Heart left ventricle (tissue), 16 donors: ENCODE measurements at places on chromosomes 7 and 10. TPM values are rescaled to one million over a fixed set of nuclear protein-coding genes. Genes with fewer than 3 reads are reported as not detected.

GRCh38 chr10:132595854-132596253, 58.3 kb downstream of the INPP5A start:
- no peak for DNase-seq

DNA sequence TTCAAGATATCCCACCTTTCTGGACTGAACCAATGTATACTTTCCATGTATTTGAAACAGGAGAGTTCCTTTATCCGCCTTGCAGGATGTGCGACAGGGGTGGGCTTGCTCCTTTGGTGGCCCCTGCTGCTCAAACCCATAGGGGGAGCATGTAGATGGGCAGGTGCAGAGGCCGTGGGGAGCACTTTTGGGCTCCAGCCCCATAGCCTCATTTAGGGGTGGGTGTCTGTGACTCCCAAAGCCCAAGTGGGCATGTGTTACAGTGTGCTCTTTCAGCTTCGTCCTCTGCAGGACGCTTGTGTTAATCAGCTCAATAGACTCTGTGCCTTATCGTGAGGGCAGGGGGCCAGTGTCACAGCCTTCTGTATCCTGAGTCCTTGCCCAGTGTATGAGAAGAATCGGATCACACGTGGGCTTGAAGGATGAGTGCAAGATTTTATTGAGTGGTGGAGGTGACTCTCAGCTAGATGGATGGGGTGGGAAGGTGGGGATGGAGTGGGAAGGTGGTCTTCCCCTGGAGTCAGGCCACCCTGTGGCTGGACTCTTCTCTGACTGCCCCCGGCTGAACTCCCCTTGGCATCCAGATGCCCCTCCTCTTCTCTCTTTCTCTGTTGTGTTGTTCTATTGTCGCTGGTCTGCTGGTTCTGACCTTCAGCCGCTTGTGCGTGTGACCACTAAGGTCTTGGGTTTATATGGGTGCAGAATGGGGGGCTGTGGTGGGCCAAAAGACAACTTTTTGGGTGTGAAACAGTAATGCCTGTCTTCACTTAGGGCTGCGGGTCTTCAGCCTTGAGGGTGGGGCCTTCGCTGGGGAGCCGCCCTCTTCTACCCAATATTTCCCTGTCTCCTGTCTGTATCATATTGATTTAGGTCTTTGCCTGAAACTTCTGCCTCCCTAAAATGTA, 262.2 kb downstream of the GLRX3 start:
- no peak for DNase-seq

Gene ARID5B
- total RNA-seq, result 29.9 TPM

GRCh38 chr10:90352288-90352687, 505.6 kb downstream of the HTR7 start:
- DNase-seq, result no peak

Gene GALNT17
- 63.3 TPM for total RNA-seq

Gene MUC12
- total RNA-seq, result not detected

DNA sequence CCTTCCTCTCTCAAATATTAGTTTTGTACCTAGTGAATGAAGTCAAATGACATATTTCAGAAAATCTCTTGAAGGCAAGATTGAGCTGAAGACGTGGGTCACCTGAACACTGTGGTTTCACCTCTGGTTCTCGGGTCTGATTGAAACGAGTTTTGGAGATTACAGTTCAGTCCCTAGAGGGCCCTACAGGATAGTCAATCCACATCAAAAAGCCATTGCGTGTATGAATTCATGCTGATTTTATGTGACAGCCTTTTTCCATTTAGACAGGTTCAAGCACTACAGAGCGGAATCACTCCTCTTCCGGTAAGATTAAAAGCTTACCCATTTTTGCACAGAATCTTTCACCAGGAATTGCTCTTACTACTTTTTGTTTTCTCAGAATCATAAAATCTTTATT, 62.2 kb downstream of the VIM start:
- DNase-seq, result no peak

Gene OR9A4
- total RNA-seq, result not detected

Gene C10orf62
- 0.50 TPM for total RNA-seq

GRCh38 chr10:117938104-117938503, 108.6 kb downstream of the RAB11FIP2 start:
- DNase-seq, result no peak

Gene TUBAL3
- 0.91 TPM for total RNA-seq

Gene METTL27
- total RNA-seq, result 0.30 TPM

Gene CCDC201
- not detected for total RNA-seq

DNA sequence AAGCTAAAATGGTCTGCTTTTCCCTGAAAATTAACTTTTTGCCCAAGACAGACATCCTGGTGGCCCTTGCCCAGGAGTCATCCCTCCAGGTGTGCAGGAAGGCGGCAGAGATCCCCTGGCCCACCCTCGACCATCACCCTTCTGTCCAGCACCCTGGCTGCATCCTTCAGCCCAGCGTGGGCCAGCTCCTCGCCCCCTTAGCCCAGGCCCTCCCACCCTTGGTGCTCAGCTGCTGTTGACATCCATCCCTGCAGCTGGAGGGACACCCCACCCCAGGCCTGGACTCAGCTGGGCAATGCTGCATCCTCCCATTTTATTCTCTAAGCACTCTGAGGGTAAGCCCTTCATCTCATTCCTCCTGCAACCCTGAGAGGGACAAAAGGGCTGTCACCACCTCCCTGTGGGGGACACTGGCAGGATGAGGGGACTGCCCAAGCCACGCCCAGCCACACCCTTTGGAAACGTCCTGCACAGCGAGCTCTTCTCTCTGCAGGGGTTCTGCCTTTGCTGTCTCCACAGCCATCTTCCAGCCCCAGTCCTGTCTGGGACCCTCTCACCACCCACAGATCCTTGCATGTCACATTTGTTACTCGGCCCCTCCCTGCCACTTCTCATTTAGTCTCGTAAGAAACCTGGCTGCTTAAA, 30.7 kb downstream of the EN2 start:
- no peak for DNase-seq

Gene ZCCHC24
- total RNA-seq, result 47.0 TPM

- DNase-seq, result no peak
These were observed 186.6 kb upstream of the PDE1C start for GRCh38 chr7:32256811-32257210.

Gene ADAM12
- total RNA-seq, result 2.1 TPM

Gene SPOCK2
- total RNA-seq, result 11.6 TPM

DNA sequence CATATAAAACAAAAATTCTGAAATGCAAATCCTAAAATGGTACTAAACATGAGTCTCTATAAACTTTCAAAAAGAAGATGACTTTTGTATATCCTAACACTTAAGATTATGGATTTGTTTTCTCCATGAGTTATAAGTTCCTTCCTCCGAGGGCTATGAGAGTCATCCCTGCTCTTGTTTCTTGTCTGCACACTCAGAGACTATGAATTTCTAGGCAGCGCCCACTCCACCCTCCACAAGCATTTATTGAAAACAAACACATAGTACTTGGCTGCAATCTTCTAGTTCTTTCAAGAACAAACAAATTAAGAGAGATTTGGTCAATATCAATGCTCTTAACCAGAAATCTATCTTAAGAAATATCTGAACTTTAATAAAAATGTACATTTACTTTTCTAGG, 211.7 kb downstream of the DKK1 start:
- DNase-seq, result no peak

DNA sequence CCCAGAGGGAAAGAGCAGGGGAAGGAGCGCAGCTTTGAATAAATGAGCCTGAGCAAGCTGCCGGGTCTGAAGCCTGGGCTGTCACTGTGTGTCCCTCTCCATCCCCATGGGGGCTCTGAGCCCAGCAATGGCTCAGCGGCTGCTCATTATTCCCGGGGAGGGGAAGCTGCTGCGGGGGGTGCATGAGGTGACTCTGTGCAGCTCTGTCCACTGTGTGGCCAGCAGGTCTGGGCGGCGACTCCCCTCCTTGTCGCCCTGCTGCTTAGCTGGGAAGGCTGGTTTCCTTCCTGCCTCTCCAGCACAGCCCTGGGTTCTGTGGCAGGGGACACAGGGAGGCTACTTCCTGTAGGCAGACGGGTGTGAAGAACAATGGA, 234.2 kb downstream of the PRPF18 start:
- DNase-seq, result peak; percentile 69

Gene CCL26
- 0.77 TPM for total RNA-seq

- DNase-seq, result no peak
These were observed 119.2 kb downstream of the GALNT11 start for GRCh38 chr7:152144557-152145245.

DNA sequence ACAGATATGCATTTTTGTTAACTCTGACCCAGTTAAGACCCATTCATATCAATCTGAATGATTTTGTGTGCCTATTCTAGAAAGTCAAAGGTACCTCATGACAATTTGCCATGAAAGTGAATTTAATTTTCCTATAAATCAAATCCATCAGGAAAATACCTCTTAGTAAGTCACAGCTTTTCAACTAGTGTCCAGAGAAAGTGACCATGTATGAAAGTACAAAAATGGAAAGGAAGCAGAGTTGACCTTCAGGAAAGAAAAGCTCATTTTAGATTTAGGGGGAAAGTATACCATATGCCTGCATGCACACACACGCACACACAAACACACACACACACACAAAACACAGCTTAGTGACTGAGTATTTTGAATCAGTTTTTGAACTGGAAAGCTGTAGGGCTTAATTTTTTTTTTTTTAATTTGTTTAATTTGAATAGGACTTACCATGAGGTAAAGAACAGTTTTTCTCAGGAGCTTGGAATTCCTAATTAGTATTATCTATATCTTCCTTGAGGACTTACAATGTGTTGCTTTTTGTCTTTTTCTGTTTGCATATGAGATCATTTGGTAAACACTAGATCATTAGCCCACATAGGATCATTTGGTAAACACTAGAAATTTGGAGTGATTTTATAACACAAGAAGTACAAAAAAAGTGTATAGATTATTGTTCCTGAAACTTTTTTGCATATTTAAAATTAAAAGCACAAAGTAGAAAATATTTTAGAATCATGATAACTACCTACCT, 61.6 kb downstream of the ZNF277 start:
- no peak for DNase-seq

- DNase-seq, result no peak
These were observed 91.4 kb upstream of the CCDC71L start for GRCh38 chr7:106752367-106752766.

Gene CALHM3
- not detected for total RNA-seq

- DNase-seq, result no peak
These were observed 13.5 kb downstream of the LRMDA start for GRCh38 chr10:75444781-75445386.

DNA sequence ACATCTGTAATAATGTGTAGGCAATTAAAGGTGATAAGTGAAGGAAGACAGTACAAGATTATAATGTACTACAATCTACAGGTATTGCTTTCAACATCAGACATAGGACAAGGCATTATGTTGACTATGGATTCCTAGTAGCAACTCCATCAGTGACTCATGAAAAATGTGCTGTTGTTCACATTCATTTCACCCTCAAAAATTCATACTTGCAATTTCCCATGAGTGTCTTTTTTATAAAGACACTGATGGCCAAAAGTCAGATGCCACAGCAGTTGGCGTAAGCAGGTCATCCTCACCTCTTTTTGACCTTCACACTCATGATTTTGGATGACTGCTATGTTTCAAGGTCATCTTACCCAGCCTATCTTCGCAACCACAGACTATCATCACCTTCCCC, 100.0 kb upstream of the AMPH start:
- no peak for DNase-seq

DNA sequence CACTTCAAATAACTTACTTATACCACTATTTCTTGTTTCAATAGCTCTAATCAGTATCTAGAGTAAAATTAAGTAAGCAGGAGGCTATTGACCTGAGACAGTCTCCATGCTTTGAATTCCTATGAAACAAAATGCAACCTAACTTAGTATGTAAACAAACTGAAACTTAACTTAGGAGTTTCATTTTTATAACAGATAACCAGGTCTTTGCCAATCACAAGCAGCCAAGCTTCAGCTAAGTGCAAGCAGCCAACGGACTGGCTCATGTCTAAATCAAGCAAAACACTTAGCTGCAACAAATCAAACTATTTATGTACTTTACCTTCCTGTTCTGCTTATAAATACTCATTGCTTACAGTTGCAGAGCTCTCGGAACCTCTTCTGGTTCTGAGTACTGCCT, 4.4 kb upstream of the GSTK1 start:
- DNase-seq, result no peak

Gene LLCFC1
- total RNA-seq, result not detected

DNA sequence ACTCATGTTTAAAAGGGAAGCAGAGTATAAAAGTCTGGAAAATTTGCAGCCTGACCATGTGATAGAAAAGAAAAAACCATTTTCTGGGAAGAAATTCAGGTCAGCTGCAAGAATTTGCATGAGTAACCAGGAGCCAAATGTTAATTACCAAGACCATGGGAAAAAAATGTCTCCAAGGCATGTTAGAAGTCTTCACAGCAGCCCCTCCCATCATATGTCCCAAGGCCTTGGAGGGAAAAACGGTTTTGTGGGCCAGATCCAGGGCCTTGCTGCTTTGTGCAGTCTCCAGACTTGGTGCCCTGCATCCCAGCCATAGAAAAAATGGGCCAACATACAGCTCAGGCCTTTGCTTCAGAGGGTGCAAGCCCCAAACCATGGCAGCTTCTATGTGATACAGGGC, 1019.6 kb upstream of the SORCS1 start:
- DNase-seq, result no peak

DNA sequence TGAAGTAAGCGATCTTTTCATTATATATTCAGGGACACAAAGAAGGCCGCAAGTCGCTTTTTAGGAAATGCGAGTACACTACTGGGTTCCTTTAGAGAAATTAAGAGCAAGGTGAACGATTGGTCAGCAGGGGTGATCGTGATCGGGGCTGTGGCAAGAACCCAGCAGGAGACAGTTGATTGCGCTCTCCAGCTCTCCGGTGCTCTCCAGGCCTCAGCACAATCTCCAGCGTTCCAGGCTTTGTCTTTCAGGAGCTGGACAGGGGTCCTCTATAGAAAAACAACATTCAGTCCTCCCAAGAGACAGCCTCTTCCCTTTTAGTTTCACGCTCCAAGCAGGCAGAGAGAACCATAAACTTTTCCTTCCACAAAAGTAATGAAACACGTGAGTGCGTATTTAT, 170.5 kb upstream of the KLF6 start:
- no peak for DNase-seq

DNA sequence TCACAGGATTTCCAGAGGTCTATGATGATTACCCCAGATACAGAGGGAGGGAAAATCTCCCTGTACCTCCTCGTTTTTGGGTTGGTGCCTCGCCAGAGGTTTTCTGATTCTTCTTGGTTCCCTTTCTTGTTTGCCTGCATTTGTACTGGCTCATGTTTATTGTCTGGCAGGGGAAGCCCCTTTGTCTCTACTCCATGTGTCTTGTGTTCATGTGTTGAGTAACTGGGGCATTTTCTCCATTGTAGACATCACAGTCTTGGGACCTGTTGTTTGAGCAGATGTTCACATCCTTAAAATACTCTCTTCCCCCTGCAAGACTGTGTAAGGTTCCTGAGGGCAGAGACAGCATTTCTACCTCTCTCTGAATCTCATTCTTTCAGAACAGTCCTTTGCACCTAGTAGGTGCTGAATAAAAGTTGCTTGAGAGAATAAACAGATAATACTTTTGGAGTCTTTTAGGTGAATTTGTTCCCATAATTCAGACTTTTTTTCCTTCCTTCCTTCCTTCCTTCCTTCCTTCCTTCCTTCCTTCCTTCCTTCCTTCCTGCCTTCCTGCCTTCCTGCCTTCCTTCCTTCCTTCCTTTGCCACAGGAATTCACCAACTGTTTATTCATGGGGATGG, 25.1 kb downstream of the CDK14 start:
- DNase-seq, result no peak
